ENCODE measurements at places on chromosomes 1 and 21.

DNA sequence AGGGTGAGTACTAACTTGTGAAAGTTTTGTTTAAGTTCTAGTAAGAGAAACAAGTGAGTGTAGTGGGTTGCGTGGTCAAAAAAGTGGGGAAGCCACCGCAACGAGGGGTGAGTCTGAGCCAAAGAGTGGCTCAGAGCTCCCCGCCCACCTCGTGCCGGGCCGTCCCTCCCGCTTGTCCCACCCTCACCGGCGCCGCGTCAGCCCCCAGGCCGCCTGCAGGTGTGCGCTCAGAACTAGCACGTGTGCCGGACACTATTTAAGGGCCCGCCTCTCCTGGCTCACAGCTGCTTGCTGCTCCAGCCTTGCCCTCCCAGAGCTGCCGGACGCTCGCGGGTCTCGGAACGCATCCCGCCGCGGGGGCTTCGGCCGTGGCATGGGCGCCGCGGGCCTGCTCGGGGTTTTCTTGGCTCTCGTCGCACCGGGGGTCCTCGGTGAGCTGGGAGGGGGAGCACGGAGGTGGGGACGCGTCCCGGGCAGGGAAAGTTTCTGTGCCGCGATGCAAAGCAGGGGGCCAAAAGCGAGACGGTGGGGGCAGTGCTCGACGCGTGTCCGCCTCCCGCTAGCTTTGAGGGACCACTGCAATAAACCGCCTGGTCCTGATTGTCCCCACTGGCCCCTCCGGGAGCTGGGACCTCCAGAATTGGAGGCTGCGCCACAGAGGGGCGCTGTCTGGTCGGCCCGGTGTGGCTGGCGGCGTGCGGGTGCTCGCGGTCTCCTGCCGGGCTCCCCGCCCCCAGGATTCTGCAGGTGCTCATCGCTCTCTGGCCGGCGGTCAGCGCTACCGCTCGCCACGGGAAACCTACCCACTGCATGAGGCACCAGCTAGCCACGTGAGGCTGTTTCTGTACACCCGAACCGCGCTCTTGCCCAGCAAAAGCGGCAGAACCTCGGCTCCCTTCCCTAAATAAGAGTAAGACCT, at the start of gene CR2:
CR2 (plus strand) TSS at position 283 of the 919 bp plus-strand sequence; CDS start at position 374, 91 bp downstream.
- DNase-seq: no peak

DNA sequence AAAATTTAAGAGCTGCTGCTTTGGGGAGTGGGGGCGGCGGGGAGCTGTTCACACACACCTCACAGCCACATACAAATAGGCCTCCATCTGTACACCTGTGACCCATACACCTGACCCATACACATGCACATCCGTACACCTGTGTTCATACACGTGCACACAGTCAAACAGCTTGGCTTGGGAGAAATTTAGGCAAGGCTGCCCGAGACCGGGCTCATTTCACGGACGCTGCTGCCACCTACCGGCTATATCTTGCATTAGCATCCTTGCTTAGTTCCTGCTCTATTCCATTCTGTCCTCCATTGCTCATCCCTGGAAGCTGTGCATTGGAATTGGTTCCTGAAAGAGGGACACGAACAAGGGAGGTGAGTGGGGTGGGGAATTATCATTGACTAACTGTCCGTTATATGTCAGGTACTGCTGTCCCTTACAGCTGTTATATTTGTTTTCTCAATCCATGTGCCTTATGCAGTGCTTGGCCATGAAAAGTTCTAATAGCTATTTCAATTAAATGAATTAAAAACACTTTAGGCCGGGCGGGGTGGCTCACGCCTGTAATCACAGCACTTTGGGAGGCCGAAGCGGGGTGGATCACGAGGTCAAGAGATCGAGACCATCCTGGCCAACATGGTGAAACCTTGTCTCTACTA, 37.1 kb upstream of the EPB41 start:
- peak; percentile 54 for DNase-seq

GRCh38 chr1:31936981-31937299, 1.2 kb downstream of the PTP4A2 start:
- DNase-seq: no peak

DNA sequence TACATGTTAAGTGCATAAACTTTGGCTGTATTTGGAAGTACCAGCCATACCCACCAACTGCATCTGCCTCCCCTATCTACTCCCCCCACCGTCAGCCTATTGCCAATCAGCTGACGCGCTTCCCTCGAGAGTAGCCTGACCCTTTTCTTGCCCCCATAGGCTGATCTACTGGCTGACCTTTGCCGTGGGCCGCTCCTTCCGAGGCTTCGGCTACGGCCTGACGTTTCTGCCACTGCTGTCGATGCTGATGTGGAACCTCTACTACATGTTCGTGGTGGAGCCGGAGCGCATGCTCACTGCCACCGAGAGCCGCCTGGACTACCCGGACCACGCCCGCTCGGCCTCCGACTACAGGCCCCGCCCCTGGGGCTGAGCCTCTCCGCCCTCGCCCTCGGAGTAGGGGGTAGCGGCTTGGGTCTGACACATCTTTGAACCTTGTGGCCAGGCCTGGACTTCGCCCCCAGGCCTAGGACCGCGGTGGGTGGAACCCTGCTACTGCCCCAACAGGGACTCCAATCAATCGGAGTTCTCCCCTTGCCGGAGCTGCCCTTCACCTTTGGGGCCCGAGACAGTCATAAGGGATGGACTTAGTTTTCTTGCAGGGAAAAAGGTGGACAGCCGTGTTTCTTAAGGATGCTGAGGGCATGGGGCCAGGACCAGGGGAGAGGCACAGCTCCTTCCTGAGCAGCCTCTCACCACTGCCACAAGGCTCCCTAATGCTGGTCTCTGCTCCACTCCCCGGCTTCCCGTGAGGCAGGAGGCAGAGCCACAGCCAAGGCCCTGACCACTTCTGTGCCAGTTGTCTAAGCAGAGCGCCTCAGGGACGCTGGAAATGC, 4.0 kb downstream of the GLMP start:
- peak; percentile 66 for DNase-seq

DNA sequence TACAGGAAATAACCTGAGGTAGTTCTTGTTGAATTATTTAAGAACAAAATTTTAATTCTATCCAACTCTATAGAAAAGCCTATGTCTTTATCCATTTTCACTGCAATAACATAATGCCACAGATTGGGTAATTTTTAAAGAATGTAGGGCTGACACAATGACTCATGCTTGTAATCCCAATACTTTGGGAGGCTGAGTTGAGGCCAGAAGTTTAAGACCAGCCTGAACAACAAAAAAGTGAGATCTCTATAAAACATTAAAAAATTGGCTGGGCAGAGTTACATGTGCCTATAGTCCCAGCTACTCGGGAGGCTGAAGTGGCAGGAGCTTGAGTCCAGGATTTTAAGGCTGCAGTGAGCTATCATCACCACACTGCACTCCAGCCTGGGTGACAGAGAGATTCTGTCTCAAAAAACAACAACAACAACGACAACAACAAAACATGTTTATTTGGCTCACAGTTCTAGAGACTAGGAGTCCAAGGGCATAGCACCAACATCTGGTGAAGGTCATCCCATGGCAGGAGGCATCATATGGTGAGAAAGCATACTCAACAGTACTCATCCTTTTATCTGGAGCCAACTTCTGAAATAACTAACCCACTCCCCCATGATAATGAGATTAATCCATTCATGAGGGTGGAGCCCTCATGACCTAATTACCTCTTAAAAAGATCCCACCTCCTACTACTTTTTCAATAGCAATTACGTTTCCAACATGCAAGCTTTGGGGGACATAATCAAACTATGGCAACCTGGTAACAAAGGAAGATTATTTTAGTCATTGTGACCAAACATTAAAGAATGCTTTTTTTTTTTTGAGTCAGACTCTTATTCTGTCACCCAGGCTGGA, 59.6 kb downstream of the ABL2 start:
- peak; percentile 88 for DNase-seq

GRCh38 chr21:45766501-45766900, 123.0 kb downstream of the PCBP3 start:
- DNase-seq: no peak

DNA sequence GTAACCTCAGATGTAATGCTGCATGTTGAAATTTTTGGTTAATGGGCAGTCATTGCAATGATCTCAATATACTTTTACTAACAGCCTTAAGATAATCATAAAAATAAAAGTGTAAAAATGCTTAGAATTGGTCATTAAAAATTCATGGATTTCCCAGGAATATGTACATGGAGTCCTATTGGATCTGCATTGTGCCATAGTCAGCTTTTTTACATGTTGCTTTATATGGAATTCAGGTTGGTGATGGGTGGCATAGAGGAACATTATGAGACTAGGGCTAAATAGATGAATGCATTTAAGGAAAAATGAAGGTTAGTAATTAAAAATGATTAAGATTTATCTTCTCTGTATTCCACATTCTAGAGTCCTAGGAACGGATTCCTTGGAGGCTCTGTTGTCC, 103.2 kb downstream of the SLC35F3 start:
- DNase-seq: no peak

- DNase-seq: no peak
These were observed 45.5 kb upstream of the IRF2BP2 start for GRCh38 chr1:234655328-234656069.
